ENCODE measurements at places on chromosomes 11 and 22.

DNA sequence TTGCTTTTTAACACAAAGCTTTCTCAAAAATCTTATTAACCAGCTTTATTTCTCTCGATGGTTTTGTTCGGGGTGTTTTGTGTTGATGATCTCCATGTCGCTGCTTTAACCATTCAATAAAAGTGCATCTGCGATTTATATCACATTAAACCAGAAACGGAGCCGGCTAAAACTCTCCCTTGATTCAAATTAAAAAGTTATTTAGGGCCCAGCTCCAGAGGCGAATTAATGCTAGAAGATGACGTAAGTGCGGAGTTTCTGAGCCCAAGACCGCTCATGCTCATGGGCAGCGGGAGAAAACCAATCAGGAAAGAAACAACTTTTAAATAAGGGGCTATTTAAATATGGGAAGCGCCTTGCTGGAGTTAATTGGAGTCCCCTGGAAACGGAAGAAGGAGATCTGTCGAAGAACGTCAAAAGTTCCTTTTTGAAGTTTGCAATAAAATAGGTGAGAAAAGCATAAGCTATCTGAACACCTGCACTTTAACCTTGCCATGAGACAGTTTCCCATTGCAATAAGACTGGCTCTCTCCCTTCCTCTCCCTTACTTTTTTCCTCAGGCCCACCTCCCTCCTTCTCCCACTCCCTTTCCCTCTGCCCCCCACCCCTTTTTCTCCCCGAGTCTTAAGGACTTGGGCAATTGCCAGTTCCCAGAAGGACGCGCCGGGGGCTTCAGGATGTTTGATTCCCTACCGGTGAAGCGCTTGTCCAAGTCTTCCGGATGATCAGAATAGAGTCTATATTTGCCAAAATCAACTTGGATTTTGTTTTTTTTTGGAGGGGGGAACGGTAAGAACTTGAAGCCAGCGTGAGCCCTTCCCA, 1.9 kb upstream of the DBX1 start:
- DNase-seq: no peak

GRCh38 chr11:112322173-112322790, 61.6 kb upstream of the PLET1 start:
- DNase-seq: no peak

- DNase-seq: no peak
Observed at GRCh38 chr22:35697142-35697541, 20.5 kb upstream of the APOL5 start.

GRCh38 chr22:43377548-43377895, 34.3 kb upstream of the MPPED1 start:
- DNase-seq: no peak

DNA sequence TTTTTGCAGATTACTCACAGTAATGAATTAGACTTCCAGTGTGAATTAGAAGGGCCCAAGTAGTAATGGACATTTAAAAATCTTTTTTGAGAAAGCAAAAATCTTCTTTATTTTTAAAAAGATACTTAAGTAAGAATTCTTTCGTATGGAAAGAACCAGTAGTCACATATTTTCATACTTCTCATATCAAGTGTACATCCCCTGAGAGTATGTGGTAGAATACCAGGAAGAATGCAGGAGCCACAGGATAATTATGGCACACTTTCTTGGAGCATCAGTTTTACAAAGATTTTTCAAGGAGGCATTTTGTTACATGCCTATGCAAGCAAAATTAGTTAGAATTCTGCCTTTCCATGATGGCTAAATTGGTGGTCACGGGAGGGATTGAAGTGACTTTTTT, 28.1 kb downstream of the POLD3 start:
- no peak for DNase-seq

DNA sequence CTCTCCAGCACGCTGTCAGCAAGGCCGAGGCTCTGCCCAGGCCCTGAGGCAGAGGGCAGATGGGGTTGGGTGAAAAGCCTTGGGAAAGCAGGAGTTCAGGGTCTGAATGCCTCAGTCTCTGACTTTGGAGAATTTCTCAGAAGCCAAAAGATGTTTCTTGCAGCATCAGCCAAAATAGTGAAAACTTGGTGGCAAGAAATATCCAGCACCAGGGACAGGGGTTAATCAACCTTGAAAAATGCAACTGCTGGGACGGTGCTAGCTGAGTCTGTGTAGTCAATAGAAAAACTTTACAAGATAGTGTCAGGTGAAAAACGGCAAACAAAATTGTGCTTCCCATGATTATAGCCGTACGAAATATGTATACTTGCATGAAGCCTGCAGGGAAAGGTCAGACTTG, 1.4 kb upstream of the ABCC8 start:
- DNase-seq: no peak

GRCh38 chr11:72338741-72339140, 94.8 kb upstream of the PHOX2A start:
- no peak for DNase-seq

DNA sequence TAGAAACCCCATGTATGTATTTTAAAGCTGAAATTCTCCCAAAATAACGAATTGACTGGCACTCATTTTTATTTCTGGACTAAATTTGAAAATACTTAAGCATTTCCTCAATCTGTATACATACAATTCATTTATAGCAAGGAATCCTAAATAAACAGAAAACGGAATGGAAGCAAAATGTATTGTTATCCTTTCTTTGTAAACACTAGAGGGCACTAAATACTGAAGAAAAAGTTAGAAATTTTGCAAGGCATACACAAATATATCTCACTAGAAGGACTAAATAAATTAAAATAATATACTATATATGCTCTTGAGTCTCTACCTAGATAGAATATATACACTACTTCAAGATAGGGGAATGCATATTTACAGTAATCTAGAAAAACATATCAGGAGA, 23.1 kb upstream of the ANO5 start:
- no peak for DNase-seq

DNA sequence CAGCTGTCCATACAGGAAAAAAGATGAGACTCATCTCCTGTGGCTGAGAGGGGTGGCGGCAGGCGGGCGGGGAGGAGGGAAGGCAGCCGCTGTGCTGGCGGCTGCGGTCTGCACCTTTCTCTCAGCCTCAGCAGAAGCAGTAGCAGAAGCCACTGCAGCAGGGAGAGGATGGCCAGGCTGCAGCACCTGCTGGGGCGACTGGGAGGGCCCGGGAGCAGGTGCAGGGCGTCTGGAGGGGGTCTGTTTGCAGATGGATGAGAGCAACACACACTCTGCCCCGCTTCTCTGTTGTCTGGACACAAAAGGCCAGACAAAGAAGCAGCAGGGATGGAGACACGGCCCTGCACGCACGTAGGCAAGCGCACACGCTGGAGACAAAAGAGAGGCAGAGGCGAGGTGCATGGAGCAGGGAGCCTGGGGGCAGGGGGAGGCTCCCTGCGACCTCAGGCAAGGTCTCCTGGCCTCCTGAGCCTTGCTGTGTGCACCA, 9.3 kb upstream of the MIAT start:
- no peak for DNase-seq

DNA sequence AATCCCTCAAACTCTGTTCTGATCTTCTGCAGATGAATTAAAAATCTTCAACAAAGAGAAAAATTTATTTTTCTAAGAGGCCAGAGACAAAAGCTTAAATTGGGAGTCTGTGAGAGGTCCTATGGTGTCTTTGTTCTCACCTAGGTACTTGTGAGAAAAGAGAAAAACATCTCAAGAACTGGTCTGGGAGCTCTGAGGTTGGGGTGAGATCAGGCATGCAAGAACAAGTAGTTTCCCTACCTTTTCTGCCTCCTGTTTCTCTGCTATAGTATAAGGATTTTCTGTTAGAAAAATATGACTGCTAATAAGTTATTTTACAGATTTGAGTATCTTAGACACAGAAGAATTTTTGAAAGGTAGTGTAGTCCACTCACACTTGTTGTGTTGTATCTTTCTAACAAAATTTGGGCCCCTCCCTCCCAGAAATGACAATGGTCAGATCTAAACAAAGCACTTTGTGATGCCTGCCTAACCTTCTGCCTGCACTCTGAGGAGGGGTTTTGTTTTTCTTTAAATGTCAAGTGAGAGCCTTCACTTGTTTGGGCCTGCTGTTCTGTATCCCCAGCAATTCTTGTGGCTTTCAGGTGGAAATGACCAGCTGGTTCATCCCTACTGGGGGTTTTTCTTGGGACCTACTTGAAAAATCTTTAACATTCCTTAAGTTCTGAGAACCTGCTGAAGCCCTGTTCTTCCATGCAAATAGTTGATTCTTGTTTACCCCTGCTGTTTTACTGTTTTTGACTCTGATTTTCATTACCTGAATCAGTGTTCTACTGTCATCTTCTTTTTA, 13.6 kb upstream of the OR51S1 start:
- DNase-seq: no peak

DNA sequence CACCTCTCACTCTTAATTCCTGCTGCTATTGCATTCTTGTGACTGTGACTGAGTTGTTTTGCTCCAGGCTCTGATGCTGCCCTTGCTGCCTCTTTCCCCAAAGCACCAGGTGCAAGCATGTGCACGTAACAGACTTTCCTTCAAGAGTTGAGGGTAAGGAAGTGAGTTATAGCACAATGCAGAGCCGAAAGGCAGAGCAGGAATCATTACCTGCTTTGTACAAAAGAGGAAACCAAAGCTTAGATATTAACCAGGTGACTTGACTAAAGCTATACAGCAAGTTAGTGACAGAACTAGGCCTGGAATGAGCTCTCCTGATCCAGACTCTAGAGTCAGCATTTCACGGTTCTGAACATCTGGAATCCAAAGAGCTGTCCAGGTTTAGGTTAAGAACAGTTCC, 33.6 kb downstream of the NEU3 start:
- no peak for DNase-seq

GRCh38 chr22:43230971-43231723, 44.2 kb upstream of the TTLL12 start:
- peak; percentile 42 for DNase-seq

- no peak for DNase-seq
Observed at GRCh38 chr22:18980829-18981228, 44.7 kb upstream of the PRODH start.

DNA sequence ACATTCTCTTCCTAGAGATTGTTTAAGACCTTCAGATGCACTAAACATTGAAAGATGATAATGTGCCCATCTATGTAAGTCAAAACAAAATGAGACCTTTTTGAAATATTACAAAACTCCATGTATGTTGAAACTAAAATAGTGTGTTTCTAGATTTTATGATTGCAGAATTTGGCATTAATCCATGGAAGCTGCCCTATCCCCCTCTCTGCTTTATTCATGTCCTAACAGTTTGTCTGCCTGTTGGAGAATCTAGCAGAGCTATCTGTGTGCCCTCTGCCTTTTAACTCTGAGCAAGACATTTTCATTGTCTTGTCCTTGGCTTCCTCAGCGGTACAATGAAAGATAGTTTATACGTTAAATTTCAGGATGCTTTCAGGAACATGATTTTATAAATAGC, 105.5 kb downstream of the FAT3 start:
- DNase-seq: no peak

DNA sequence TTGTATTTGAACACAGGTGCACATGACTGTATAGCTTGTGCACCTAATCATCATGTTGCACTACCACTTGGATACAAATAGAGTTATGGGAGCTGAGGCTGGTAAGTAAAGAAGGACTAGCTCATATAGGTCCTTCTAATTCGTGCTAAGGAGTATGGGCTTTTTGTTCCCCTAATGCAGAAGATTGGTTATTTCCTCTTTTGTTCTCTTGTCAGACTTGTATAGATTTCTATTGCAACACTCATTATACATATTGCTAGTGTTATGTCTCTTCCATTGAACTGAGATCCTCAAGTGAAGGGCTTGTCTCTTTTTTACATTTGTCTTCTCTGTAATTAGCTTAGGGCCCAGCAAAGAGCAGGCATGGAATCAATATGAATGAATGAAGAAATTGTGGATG, 54.1 kb upstream of the ARHGAP20 start:
- no peak for DNase-seq

GRCh38 chr11:7599209-7599608, 74.1 kb downstream of the CYB5R2 start:
- no peak for DNase-seq

- DNase-seq: no peak
Observed at GRCh38 chr11:113698515-113698914, 7.6 kb downstream of the TMPRSS5 start.

DNA sequence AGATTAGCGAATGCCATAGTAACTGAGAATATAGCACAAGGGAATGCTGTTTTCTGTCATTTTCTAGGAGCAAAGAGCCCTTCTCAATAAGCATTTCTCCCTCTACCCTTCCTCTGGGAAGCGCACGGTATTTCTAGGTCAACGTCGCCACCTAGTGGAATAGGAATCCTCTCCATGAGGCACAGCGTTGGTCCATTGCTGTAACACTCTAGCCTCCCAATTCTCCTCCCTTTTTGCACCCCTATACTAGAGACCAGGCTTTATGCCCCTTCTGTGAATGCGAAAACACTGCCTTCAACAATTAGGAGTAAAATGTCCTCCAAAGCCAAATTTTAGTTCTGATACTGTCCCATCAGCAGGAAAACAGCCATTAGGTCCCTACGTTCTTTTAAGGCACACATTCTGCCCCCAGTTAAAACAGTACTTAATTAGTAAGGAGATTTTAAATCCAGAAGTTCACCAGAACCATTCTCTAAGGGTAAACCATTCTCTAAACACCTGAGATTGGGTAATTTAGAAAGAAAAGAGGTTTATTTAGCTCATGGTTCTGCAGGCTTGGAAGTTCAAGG, 12.8 kb upstream of the HYLS1 start:
- DNase-seq: no peak

- DNase-seq: no peak
Observed at GRCh38 chr11:94494126-94494680, 419 bp downstream of the ANKRD49 start.

DNA sequence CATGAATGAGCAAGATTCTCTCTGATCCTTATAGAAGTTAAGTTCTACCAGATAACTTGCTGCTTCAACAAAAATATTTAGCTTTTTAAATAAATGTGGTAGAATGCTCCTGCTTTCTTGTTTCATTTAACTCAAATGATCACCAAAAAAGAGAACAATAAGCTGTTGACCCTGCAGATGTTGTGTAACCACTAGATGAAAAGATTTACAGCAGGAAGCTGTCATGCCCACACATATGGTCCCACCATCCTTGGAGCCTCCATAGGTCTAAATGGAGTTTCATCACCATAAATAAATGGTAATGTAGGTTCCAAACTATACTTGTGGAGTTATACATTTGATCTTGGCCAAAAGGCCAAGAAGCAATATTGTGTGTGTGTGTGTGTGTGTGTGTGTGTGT, 118.8 kb downstream of the RRAS2 start:
- no peak for DNase-seq

DNA sequence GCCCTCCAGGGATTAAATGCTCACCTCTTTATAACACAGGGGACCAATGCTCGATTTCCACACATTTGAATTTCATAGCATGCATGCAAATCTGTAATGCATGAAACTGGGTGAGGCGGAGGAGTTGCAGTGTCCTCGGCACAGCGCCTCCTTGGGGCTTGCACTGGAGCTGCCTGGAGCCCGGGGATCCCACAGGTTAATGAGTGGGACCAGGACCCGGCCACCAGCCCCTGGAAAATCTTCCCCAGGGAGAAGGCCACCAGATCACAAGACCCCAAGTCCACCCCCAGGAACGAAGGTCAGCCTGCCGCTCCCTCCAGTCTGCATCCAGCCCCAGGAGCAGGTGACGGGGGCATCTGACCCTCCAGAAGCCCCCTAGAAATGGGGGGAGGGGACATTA, 119.1 kb downstream of the MN1 start:
- no peak for DNase-seq

Measured in CMK (cell line).